Fibroblast of skin of left quadriceps (primary cell): ENCODE measurements at places on chromosomes 13 and 19.
A peak's percentile ranks its signal among the peaks of the same experiment; 100 is the strongest.

DNA sequence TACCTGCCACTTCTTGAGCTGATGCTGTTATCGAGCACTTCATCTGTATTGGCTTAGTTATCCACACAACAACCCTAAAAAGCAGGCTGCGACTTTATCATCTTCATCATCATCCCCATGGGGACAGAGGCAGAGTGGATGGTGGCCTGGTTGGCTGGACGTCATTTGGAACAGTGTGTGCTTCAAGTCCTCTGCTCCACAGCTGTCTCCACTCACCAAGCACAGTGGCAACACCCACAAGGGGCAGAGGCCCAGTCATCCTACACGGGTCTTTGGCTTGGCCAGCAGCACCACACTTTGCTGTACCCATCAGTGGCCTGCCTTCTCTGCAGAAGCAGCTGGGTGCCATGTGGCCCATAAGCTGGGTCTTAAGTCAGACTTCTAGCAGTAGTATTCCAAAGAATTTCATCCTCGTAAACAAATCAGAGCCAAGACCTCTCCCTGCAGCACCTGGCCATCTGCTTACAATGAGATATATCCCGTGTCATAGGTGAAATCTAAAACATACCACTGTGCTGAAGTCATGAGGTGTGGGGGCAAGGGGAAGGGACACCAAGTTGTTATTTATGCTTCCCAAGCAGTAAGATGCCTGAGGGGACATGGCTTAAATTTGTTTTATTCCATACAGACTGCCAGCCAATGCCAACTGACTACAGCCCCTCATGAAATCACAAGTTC lies 47.9 kb upstream of the EPHX3 start:
- no peak for DNase-seq

- no peak for DNase-seq
These were observed 9.8 kb upstream of the KCNN4 start for GRCh38 chr19:43790587-43790986.

DNA sequence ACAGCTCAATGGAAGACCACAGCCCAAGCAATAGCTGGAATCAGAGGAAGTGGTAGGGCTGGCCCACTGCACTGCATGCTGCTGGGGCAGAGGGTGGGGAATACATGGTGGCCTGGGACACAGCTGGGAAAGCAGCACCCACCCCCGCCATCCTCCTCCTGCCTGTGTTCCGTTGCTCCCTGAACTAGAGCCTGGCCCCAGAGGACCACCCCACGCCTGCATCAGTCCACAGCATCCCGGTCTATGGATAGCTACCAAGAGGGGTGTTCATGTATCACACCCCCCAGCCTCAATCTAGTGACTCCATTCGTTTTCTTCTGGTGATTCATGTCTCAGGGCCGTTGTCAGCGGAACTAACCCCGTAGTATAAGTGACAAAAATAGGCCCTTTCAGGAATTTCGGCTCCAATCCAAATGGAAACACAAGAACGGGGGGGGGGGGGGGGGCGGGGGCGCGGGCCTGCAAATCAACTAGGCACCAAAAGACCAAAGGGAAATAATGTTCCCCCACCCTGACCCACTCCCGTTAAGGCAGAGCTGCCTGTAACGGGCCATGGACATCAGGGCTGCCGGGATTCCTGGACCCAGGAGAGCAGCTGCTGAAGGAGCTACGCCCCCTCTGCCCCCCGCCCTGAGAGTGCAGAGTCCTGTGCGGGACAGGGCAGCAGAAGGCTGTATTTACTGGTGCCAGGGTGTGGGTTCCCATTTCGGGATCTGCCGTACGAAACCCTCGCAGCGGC lies 18.9 kb upstream of the EPHX3 start:
- no peak for DNase-seq

- no peak for DNase-seq
These were observed 115.9 kb downstream of the RFC3 start for GRCh38 chr13:33933810-33934209.

DNA sequence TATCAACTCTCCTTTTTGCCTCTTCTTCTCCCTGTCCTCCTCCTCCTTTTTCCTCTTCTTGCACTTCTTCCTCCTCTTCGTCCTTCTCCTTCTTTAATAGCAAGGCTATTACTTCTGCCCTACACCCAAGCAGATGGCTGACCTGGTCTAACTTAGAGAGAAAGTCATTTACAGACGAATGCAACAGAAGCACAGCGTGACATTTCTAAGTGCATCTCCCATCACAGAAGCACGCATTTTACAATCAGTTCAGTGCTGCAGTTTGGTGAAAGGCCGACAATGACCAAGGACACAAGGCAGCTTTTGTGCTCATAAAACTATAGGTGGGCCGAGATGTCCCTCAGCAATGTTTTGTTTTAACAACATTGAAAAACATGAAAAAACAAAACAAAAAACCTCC lies 231.5 kb downstream of the FGF14 start:
- DNase-seq, result no peak

DNA sequence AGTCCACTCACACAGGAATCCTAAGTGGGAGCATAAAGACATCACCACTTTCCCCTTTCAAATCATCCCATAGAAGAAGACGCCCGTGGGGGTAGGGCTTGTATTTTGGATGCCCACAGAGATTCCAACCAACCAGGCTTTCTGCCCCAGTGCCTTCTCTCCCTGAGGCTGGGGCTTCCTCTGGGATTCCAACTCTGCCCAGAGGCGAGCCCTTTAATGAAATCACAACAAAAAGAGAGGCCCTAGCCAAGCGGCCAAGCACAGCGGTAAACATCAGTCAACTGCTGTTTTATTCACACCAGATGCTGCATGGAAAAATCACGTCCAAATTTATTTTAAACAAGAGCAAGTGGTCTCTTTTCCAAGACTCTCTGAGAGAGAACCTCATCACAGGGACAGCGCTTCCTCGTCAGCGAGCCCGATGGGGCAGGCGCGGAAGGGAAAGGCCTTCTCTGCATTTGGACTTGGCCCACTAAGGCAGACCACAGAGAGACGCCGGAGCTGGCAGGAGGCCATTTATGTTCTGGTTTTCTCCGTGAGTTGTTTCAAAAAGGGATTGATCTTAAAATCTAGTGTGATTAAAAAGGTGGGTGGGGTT lies 31.5 kb downstream of the ADPRHL1 start:
- no peak for DNase-seq

- no peak for DNase-seq
These were observed 172.5 kb downstream of the ITGBL1 start for GRCh38 chr13:101624981-101625380.

- DNase-seq, result no peak
These were observed 2.2 kb downstream of the TNNT1 start for GRCh38 chr19:55146705-55147273.

- no peak for DNase-seq
These were observed 294.1 kb downstream of the DLEU7 start for GRCh38 chr13:50549221-50549942.

GRCh38 chr19:6842871-6843607 lies 44.3 kb upstream of the ADGRE1 start:
- DNase-seq, result no peak

- peak; percentile 30 for DNase-seq
These were observed 647.1 kb upstream of the SLITRK6 start for GRCh38 chr13:86446311-86446710.

- DNase-seq, result no peak
These were observed 922 bp downstream of the PLEKHG2 start for GRCh38 chr19:39413272-39413910.

DNA sequence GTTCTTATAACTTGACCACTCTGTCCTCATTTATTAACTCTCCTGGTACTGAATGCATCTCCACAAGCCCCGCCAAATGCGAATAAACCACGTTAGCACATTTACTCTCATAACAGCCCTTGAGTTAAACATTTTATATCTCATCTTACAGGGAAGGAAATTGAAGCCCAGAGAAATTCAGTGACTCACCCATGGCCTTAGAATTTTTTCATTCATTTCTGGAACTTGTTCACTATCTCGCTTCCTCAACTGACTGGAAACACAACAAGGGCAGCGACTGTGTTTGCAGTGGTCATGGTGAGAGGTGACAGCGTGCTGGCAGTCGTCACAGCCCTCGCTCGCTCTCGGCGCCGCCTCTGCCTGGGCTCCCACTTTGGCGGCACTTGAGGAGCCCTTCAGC lies 39.5 kb downstream of the SERP2 start:
- no peak for DNase-seq

- no peak for DNase-seq
These were observed 42.7 kb upstream of the VSTM2B start for GRCh38 chr19:29482855-29483640.

DNA sequence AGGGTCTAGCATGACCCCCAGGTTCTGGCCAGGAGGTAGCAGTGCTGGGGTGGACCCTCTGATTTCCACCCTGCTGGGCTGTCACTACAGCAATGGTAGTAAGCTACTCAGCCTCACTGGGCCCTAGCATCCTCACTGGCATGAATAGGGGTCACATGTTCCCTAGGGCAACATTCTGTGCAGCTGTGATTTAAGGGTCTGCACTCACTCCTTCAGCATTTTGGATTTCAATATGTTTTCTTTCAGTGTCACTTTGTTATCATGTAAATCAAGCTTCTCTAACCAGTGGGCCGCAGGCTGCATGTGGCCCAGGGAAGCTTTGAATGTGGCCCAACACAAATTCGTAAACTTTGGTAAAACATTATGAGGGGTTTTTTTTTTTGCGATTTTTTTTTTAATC lies 57.8 kb downstream of the SPATA13 start:
- no peak for DNase-seq

DNA sequence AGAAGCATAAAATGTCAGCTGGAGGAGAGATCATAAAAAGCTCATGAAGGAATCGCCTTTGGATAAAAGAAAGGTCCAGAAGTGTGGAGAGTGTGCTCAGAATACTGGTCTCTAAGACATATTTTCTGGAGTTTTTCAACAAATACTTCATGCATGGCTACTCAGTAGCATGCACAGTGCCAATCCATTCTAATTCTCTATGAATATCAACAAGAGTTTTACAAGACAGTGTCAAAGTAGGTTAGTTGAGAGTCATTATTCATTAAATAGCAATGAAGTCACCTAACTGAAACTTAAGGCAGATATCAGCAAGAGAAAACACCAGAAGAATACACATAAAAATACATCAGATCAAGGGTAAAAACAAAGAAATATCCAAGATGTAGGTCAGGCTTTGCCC lies 1243.2 kb upstream of the SLC10A2 start:
- no peak for DNase-seq

DNA sequence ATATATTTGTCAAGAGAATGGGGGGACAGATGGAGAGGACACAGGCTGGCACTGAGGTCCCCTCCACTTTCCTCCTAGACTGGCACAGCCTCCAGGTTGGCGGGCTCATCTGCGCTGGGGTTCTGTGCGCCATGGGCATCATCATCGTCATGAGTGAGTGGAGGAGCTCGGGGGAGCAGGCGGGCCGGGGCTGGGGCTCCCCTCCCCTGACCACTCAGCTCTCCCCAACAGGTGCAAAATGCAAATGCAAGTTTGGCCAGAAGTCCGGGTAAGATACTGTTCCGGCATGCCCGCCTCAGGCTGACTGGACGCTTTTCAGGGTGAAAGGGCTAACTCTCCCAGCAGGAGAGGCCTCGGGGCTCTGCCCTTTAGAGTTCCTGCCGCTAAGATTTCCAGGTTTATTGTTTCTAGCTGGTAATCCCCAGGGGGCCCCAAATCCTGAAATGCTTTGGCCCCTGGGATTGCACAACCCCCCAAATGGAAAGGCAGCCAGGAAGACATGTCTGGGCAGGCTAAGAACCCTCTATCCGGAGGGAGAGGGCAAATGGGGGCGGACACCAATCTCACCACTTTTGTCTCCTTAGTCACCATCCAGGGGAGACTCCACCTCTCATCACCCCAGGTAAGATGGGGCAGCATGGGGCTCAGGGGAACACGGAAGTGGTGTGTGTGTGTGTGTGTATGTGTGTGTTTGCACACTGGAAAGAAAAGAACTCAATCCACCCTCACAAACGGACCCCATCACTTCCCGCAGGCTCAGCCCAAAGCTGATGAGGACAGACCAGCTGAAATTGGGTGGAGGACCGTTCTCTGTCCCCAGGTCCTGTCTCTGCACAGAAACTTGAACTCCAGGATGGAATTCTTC lies 7.3 kb downstream of the FXYD3 start:
- no peak for DNase-seq

GRCh38 chr13:74669149-74669548 lies 534.9 kb upstream of the KLF12 start:
- DNase-seq, result no peak

DNA sequence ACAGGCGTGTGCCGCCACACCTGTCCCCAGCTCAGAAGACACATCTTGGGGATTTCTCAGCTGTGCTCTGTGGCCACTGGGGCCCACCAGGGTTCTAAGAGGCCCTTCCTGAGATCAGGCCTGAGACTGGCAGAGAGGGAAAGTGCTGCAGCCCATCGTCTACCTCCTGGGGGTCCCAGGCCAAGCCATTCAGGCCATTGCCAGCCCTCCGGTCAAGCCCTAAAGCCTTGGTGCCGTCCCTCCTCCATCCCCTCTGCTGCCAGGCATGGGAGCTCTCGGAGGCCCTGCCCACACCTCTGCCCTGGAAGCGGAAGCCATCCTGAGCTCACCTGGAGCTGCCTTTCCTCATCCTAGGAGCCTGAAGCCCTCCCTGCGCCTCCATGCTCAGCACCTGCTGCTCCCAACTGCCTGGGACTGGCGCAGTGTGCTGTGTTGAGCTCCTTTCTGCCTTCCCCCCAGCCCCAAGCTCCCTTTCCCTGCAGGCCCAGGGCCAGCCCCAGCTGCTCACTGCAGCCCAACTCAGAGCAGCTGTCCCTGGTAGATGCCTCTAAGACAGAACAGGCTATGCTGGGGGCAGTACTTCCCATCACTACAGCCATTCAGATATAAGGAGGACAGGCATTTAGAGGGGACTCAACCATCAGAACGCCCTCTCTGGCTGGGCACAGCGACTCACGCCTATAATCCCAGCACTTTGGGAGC lies 2.9 kb downstream of the SLC7A9 start:
- no peak for DNase-seq

- no peak for DNase-seq
These were observed 11.3 kb downstream of the STX10 start for GRCh38 chr19:13138916-13139198.

DNA sequence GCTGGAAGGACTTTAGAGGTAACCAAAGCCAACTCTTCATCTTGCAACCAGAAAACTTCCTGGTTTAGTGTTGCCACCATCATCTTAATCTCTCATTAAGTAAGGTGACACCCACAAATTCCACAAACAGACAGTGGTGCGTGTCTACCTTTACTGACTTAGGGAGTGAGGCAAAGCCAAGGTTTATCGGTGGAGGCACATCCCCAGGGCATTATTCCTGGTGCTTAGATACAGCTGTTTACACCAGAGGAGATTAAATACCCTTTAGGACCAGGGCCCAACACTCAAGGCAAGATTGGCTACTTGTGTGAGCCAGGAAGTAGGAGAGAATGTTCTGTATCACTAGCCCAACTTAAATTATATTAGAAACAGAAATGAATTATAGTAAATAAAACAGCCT lies 9.5 kb downstream of the STOML3 start:
- DNase-seq, result no peak
